ENCODE measurements at places on chromosomes 7 and 10. TPM values are rescaled to one million over a fixed set of nuclear protein-coding genes. Genes with fewer than 3 reads are reported as not detected.

- DNase-seq = no peak
Observed at GRCh38 chr10:110843031-110843430, 28.7 kb upstream of the PDCD4 start.

DNA sequence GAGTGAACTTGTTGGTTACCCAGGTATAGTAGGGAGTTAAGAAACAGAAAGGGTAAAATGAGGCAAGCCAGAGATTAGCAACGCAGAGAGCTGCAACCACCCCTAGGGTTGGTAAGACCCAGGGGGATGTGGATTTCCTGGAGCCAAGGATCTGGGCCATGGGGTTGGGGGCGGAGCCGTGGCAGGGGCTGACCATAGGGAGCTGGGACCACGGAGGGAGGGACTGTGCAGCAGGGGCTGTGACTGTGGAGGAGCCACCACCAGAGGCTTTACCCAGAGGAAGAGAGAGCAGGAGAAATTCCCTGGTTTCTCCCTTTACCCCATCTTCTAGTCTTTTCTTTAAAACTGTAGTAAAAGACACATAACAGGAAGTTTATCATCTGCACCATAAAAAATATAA is 58.6 kb upstream of the BAIAP2L1 start:
- no peak for DNase-seq

DNA sequence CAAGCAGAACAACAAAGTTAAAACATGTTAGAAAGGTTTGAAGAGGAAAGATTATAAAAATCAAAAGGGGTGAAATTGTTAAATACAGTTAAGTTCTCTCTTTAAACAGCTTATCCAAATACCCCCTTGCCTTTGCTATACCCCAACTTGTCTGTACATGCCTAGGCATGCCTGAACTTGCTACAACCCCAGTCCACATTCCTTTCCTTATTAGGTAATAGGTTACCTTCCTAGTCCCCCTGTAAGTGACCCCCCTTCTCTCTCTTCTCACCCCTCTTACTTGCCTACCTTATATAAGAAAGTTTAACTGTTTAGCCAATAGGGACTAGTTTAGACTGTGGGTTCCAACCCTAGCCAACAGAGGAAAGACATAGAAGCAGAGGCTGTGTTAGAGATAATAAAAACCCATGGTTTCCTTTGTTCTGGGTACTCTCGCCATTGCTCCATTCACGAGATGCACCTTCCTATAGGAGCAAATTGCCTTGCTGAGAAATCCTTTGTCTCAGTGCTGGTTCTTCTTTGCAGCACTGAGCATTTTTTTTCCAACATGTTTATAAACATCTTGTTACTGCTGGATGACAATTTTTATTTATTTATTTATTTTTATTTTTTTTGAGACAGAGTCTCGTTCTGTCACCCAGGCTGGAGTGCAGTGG is 282.2 kb upstream of the GALNT17 start:
- no peak for DNase-seq

DNA sequence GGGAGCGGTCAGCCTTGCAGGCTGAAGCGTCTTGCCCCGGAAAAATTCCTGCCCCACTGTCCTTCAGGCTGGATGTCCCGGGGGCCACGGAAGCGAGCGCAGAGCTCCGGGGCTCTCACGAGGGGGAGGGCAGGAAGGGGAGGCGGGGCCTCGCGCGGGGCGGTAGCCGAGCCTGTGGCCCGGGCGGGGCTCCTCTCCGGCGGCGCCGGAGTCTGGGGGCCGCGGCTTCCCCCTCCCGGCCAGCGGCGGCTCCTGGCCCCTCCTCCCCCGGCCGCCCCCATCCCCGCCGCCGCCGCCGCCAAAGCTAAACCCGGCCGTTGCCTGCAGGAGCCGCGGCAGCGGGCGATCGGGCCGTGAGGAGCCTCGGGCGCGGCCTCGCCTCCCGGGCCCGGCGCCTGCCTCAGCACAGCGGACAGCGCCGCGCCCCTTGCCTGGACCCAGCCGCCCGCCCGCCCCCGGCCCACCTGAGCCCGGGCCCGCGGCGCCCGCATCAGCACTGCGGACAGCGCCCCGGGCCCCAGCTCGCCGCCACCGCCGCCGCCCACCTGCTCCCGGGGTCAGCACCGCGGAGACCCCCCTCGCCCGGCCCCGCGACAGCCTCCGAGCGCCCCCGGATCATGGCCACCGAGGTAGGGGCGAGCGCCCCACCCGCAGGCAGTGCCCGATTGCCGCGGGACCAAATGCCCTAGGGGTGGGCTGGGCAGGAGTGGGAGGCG is at the start of gene GOLGA7B:
GOLGA7B (plus strand) TSS at position 157 of the 716 bp plus-strand sequence; CDS start at position 618, 461 bp downstream.
- peak; percentile 31 for DNase-seq

DNA sequence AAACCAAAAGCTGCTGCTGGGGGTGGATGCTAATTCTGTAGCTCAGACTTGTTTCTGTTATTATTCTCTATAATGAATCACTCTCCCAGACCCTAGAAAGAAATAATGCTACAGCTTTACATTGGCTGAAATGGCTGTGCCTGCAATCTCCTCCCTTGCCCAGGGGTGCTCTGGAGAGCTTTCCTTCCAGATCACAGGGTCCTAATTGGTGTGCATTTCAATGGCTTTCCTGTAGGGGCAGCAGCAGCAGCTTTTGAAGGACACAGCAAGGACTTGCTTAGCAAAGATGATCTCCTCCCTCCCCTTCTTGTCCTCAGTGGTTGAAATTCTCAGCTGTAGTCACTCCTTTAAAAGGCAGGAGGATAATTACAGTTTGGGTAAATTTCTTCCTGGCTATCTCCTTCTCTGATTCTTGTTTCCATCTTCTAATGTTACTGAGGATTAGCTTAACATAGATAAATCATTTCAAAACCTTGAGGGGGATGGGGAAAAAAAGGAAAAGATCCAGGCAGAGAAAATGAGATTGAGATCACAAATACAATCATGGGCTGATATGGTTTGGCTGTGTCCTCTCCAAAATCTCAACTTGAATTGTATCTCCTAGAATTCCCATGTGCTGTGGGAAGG is 120.2 kb upstream of the CTTNBP2 start:
- DNase-seq = peak; percentile 46

- DNase-seq = peak; percentile 79
Observed at GRCh38 chr10:117541405-117541908, 1.1 kb upstream of the EMX2 start.

GRCh38 chr7:45642044-45642443 is 67.9 kb downstream of the ADCY1 start:
- no peak for DNase-seq

DNA sequence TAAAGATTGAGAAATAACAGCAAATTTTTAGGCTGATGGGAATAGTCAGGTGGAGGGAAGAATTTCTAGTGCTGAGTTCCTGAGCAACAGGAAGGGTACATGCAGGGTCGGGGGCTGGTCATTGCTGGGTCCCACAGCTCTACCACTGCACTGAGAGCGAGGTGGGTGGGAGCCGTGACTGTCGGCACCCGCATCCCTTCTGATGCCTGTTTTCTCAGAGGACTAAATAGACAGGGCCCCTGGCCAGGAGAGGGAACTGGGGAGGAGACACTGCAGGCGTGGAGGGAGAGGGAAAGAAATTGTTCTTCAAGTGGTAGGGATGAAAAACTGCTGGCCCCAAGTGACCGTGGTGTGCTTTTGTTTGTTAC is 7.3 kb downstream of the GTPBP4 start:
- DNase-seq = no peak

DNA sequence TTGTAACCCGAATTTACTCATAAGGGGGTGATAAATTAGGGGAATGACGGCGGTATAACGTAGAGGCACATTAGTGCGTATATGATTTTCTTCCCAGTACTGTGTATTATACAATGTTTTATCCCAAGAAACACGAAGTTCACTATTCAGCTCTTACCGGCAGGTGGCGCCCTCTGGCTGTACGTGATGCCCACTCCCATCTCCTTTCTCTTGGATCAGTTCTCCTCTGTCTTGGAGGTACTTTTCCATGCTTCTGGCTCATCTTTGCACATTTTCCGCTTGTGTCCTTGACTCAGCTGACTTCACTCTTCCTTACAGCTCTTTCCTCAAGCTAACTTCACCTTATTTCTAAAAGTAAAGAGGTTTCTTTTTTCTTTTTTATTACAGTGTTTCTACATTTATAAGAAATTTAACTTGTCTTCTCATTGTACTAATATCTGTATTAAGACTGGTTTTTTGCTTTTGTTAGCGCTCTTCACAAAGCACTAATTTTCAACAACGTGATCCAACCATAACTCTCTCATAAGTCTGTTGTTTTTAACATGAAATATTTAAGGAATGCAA is 21.3 kb downstream of the TMEM176B start:
- peak; percentile 88 for DNase-seq

DNA sequence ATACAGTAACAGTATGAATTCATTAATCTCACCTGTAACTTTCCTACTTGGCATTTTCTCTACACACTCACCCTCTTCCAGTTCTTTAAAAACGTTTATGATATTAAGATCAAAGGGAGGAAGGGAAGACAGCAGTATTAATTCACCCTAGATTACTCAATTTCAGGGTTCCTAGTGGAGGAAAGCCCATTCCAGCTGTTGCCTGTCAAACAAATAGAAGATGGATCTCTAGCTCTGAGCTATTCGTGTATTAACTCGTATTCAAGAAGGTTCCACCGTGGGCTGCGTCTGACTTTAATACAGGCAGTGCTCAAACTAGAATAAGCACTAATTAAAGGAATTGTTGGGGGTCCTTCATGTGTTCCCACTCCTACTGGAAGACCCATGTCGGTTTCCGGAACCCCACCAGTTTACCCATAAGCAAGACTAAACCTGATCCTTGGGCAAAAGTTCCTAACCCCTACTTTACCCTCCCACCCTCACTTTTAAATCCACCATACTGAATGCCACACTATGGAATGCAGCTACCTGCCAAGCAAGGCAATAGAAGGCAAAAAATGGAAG is 2.1 kb downstream of the NANOS1 start:
- no peak for DNase-seq

DNA sequence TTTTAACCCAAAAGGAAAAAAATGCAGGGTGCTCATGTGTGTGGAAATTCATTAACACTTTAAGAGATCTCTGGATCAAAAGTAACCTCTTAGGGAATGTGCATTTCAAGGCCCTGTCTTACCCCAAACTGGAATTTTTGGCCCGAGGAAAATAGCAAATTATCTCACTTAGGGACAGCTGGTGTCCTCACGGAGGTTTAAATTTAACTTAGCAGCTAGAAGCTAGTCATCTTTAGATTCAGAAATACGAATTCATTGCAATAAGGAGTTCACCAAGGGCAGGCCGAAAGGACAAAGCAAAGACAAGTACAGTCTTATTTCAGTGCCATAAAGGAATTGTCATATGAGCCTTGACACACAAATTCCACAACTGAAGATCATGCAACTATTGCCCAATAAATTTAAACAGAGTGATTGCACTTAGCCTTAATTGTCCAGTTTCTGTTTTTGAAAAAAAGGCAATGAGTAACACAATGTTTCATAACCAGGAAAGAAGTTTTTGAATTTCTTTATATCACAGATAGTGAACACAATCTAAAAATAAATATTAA is 22.4 kb upstream of the SEMA3C start:
- no peak for DNase-seq

DNA sequence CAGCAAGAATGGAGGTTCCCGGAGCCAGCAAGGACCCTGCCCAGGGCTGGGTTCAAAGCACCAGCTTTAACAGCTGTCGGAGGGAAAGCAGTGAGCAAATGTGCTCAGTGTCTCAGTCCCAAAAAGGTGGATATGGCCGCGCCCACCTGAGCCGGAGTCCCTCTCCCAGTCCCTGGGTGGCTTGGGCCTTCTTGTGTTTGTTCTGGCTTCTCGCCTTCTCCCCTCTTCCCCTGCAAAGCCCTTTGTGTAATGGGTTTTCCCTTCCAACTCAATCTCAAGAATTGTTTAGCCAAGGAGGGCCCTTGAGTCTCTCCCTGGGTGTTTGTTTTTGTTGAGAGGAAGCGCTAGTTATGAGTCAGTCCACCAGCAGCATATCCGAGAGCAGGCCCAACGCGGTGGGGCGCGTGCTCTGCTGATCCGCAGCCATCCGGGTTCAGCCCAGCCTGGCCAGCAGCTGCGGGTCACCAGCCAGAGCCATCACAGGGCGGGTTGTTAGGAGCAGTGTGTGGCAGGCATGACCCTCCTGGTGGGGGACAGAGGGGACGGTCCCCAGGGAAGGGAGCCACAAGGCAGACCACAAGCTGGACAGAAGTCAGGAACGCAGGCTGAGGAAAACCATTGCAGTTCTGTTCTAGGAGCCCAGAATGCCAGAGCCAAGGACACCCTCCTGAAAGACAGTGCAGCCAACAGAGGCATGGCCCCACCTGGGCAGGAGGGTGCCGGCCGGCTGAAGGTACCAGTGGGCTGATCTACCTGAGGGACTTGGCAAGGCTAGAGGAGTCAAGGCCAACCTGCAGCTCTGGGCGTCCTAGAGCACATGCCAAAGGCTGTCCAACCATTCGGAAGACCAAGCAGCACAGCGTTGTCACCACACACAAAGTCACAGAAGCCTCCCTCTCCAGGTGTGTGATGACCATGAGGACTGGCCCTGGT is 21.3 kb downstream of the CALML3 start:
- DNase-seq = no peak

DNA sequence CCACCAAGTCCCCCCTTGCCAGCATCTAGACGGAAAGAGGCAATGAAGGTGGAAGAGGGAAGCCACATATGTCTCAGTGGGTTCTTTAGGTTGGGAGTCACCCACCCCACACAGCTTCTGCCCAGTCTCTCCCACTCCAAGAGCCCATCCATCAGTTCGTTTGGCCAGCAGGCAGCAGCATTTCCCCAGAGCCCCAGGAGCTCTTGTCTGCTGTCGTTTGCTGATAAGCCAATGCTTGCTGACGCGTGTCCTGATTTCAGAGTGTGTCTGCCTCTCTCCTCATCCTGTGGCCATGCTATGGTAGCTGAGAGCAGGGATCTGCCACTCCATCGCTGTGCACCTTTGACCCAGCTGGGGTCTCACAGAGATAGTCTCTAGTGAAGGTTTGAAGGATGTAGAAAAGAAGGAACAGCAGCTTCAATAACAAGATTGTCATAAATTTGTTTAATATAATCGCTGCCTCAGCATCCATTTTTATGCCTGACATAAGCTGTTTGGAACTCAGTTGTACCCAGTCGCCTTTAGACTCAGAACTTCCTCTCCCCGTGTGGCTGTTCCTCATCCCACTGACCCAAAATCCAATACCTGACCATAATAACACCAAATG is 39.4 kb upstream of the GDF10 start:
- DNase-seq = no peak

- no peak for DNase-seq
Observed at GRCh38 chr7:13770305-13770704, 219.2 kb downstream of the ETV1 start.

NKX1-2 gene
- not detected for total RNA-seq

HOXA3 gene
- total RNA-seq = 0.96 TPM

RAPGEF5 gene
- 131 TPM for total RNA-seq

MRLN gene
- 16.9 TPM for total RNA-seq

TRIM74 gene
- not detected for total RNA-seq

JMJD1C gene
- 80.7 TPM for total RNA-seq

STRIP2 gene
- 0.96 TPM for total RNA-seq

IFRD1 gene
- 79.9 TPM for total RNA-seq

Measured in umbilical cord (tissue), 2 donors.